ENCODE measurements at places on chromosomes 2 and 18.

- DNase-seq: no peak
Observed at GRCh38 chr18:66534110-66534509, 69.8 kb downstream of the CDH19 start.

DNA sequence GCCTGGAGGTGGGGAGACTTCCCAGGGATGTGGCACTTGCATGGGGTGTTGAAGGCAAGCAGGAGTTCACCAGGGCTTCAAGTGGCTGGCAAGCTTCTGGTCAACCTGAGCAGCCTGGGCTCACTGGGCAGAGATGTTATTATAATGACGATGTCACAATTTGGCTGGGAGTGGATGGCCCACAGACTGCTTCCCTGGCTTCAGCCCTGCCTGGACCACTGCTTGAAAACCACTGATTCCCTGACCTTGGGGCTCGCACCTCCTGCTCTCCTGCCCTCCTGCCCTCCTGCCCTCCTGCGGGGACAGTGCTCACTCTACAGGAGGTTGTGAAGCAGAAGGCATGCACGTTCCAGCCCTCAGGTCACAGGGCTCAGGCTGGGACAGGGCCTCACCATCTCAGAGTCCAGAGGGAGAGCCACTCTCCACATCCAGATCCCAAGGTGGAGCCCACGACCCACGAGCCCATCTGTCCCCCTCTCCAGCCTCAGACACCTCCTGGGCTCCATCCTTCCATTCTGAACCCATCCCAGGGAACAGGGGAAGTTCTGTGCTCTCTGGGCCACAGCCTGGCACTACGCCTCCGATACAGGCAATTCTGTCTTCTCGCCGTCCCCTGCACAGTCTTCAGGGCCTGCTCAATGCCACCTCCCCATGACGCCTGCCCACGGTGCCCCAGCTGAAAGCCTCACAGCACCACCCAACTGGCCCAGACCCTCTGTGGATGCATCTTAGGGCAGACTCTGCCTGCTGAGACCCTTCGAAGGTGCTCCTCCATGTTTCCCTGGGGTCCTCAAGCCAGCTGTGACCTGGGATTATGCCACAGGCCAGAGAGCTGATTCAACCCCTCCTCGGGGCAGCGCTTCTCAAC is 241.6 kb upstream of the RAB6C start:
- no peak for DNase-seq

- no peak for DNase-seq
Observed at GRCh38 chr2:126838716-126838985, 60.0 kb upstream of the TEX51 start.

- DNase-seq: no peak
Observed at GRCh38 chr2:166138144-166138543, 10.3 kb upstream of the SCN1A start.

GRCh38 chr2:231315896-231316295 is 79.6 kb upstream of the B3GNT7 start:
- peak; percentile 23 for DNase-seq

DNA sequence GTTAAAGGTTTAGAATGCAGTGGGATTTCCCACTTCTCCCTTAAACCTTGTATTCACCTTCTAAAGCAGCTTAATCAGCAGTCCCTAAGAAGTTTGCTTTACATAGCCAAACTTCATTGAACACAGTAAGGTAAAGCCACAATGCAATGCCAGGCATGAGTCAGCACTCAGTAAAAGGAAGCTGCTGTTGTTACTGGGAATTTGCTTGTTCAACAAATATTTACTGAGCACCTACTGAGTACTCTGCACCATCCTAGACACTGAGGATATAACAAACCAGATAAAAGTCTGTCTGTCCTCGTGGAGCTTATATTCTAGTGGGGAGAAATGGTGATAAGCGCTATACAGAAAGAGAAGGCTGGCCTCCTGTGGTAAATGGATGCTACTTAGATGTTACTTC is 162.7 kb downstream of the PKP4 start:
- no peak for DNase-seq

DNA sequence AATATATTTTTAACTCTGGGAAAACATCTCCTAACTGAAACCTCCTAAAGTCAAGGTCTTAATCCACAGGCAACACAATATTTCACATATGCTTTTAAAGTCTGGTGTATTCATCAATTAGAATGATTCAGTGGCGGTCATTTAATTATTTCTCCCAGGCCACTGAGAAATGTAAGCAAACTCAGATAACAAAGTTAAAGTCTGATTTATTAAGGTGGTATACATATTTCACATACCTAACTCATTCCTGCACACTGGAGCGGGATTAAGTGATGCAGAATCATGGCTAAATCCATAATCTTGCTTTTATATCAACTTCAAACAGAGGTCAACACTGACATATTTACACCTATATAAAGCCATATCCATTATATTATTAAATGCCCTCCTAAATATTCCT is 43.7 kb downstream of the FRZB start:
- no peak for DNase-seq

DNA sequence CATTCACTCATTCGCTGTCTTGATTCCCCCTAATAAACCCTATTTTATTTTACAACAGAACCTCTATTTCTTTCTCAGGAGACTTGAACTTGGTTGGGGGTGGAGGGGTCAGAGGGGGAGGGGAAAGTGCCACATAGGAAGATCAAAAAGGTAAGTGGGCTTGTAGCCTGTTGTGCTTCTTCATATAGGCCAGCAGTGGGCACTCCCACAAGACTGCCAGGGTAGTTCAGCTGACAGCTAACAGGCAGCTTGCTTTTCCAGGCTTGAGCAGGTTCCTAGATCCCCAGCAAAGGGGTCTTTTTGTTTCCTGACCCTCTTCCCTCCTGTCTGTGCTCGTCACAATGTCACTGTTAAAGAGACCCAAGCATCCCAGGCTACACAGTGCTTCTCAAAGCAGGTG is 829 bp upstream of the KIAA2012 start:
- no peak for DNase-seq

DNA sequence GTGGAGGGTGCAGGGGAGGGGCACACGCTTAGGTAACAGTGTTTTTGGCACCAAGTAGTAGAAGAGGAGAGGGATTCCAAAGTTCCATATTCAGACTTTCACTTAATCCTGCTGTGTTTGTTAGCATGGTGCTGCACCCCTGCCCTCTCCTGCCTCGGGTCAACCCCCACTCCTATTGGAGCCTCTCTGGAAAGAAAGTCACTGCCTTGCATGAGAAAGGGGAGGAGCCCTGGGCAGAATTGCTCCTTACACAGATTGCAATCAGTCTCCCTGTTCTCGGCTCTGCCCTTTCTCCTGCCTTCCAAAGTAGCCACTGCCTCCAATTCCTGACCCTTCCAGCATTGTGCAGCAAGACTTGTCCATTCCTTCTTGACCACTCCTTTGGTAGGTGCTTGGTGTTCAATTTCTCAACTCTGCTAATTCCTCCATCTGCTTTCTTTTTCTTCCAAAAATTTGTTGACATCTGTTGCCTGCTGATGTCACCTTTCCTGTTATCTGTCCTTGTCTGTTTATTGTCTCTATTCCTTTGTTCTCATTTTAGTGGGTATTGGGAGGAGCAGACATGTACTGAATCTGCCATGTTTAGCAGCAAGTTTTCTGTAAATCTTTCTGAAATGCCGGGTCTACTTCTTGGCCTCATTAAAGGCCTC is 225.4 kb downstream of the LOXHD1 start:
- DNase-seq: no peak

- no peak for DNase-seq
Observed at GRCh38 chr2:22894761-22895160, 490.2 kb upstream of the KLHL29 start.

DNA sequence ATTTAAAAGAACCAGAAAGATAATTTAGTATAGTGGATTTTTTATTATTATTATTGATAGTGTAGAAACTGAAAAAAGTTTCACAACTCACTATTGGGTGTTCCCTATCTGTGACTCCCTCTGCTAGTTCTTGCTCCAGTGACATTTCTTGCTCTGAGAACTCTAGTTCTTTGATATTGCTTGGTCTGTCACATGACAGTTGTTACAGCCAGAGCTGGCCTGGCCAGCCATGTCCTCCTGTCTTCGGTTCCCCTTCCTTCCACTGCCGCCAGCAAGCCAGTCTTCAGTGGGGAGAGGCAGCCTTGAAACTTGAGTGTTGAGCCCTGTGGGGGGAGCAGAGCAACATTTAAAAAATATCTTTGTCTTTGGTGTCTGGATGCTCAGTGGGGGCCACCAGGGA is 7.6 kb upstream of the THOC1 start:
- no peak for DNase-seq

DNA sequence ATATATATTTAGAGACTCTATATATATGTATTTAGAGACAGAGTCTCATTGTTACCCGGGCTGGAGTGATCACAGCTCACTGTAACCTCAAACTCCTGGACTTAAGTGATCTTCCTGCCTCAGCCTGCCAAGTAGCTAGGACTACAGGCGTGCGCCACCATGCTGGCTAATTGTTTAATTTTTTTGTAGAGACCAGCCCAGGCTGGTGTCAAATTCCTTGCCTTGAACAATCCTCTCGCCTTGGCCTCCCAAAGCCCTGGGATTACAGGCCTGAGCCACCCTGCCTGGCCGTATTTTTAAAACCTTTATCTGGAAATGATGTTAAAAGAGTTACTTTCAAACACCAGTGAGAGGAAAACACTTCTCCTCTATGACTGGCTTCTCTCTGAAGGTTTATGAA is 30.9 kb upstream of the PGAP1 start:
- no peak for DNase-seq

- DNase-seq: no peak
Observed at GRCh38 chr2:85709401-85709811, 15.2 kb downstream of the GNLY start.

GRCh38 chr2:23211987-23212583 is 172.9 kb upstream of the KLHL29 start:
- no peak for DNase-seq

GRCh38 chr2:205175831-205176230 is 506.5 kb upstream of the NRP2 start:
- DNase-seq: no peak

DNA sequence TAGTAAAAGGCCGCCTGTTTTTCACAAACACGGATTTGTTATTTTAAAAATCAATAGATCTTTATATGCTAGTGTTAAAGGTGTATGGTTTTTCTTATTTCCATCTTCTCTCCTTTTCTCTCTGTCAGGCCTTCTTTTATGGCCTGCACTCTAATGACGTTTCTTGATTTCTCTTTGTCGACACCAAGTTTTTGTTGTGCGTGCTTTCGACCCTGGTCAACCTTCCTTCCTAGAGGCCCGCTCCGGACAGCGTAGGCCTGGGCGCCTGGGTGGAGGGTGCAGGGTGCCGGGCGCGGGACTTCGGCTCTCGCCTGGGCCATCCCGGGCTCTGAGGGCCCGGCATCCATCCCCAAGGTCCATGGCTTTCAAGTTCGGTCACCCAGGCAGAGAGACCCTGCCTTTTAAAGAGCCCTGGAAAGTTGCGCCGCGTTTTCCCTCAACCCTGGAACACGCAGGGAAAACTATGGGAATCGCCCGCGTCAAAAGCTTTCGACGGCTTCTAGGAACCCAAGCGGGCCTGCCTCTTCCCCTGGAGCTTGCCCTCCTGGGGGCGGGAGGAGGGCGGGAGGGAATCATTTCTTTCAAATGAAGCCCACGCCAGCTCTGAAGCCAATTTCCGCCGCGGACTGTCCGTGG is 4.1 kb upstream of the SATB2 start:
- no peak for DNase-seq

- DNase-seq: no peak
Observed at GRCh38 chr2:3647246-3647645, 10.8 kb upstream of the ALLC start.

- DNase-seq: no peak
Observed at GRCh38 chr2:214740867-214741395, 68.6 kb downstream of the BARD1 start.

DNA sequence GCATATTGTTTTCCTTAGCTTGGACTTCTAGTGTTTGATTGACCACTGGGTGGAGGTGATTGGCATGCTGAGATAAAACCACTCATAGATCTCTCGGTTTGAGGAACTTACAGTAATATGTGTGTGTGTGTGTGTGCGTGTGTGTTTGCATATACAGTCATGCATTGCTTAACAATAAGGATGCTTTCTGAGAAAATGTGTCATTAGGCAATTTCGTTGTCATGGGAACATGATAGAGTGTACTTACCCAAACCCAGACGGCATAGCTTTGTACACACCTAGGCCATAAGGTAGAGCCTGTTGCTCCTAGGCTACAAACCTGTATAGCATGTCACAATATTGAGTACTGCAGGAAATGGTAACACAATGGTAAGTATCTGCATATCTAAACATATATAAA is 167.3 kb downstream of the NYAP2 start:
- DNase-seq: no peak

- DNase-seq: no peak
Observed at GRCh38 chr2:229955663-229956062, 33.4 kb downstream of the FBXO36 start.

DNA sequence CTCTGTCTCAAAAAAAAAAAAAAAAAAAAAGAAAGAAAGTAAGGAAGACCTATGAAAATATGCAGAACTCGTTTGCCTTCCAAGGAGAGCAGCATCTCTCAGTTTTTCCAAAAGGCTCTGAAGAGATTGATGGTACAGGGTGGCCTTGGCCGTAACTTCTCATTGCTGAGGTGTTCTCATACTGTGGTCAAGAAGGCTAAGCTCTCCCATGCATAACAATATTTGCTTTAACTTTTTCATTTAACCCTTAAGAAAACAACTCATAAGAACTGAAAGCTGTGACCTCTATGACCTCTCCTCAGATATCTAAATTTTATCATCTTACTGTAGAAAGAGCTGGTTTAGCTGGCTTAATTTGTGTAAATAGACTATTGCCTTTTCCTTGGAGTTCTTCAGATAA is 37.1 kb upstream of the GATA6 start:
- DNase-seq: no peak

DNA sequence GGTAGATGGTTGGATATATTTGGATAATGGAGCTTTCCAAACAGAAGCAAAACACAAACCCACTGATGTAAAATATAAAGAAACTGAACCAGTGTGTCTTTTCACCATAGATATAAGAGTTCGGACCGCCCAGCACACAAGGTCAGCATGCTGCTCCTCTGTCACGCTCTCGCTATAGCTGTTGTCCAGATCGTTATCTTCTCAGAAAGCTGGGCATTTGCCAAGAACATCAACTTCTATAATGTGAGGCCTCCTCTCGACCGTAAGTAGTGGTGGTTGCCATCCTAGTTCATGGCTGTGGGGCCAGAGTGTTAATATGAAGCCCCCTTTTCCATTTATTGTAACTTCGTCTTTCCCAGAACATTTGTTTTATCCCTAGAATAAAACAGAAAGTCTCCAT is 125.2 kb upstream of the LYPD6 start:
- DNase-seq: no peak

DNA sequence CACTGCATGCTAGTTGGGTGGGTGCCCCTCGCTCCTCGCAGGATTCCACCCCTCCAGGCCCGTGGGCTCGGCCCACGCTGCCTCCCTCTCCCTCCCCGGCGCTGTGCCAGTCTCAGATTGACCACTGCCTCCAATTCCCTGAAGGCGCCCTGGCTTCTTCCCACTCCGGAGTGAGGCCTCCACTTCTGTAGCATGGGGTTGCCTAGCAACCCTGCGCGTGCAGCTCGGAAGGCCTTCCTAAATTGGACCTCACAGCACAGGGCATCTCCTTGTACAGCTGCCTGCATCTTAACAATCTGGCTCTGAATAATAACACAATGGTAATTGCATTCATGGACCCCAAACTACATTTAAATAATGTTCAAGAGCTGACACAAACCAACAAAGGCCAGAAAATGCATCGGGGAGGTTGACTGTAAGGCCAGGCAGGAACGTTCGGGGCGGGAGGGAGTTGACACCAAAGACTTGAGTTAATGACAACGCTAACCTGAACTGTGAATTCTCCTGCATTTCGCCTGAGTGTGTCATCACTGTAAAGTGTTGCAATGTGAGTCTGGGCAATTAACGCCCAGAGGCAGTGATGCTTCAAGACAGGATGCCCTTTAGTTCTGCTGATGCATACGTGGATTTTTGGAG is 222.9 kb downstream of the ZBTB7C start:
- no peak for DNase-seq

- DNase-seq: no peak
Observed at GRCh38 chr18:79574938-79575525, 104.6 kb upstream of the CTDP1 start.

Data from CD4-positive, alpha-beta T cell treated with Interleukin-4 for 1 hour (primary cell).